NCI-H446 treated with DMSO at 0.1 percent for 48 hours (cell line): ENCODE measurements at places on chromosomes 6 and 20.

- peak; percentile 91 for DNase-seq
These were observed at the start of gene DHX16 for GRCh38 chr6:30672445-30673253. Gene DHX16, minus strand, starts transcription at chr6:30673006. Its CDS starts 165 bp downstream, at chr6:30672841.

DNA sequence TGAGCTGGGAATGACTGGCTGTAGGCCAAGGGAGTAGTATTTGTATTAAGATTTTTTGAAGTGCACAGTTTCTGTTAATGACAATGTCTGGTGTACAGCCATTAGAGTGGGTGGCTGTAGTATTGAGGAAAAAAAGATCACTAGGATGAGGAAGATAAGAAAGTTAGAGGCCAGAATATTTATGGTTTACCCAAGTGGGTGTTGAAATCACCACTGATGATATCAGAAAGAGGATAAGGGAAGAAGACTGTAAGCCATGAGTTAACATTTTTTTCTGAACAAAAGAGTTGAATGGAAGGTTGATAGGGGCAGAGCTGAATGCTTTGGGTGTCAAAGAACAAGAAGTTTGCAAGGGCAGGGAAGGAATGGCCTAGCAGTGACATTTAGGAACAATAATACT lies 104.7 kb downstream of the PRDM13 start:
- DNase-seq, result no peak

DNA sequence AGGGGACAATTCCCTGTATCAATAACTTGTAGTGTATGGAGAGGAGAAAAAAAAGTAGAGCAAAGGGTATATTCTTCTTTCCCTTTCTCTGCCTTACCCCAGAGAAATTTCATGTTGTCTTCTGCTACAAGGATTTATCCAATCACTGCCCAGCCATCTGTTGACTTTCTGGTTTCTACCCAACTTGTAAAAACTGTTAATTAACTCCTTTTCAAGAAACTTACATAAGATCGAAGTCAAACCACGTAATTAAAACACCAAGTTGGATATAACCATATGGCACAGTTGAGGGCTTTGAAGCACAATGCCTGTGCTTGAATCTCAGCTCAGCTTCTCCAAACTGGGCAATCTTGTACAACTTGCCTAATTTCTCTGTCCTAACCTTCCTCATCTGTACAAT lies 99.5 kb downstream of the MAN1A1 start:
- peak; percentile 64 for DNase-seq

- no peak for DNase-seq
These were observed 123.9 kb downstream of the MAFB start for GRCh38 chr20:40565001-40565681.

- no peak for DNase-seq
These were observed 516 bp downstream of the TMEM151B start for GRCh38 chr6:44270526-44271405.

DNA sequence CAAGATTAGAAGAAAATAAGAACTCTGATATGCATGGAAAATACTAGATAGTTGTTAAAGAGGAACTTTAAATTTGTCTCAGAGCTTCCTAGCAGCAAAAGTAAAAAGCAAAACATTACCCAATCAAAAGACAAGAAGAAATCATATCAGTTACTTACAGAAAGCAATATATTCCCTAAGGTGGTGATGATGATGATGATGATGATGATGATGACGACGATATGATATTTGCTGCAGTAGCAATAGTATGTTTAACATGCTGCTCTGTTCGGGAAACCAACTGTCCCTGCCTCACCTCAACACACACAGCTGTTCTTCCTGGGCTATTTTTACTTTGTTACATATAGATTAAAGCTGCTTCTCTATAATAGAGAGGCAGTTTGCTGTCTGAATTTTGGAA lies 12.0 kb upstream of the TBX18 start:
- DNase-seq, result no peak

DNA sequence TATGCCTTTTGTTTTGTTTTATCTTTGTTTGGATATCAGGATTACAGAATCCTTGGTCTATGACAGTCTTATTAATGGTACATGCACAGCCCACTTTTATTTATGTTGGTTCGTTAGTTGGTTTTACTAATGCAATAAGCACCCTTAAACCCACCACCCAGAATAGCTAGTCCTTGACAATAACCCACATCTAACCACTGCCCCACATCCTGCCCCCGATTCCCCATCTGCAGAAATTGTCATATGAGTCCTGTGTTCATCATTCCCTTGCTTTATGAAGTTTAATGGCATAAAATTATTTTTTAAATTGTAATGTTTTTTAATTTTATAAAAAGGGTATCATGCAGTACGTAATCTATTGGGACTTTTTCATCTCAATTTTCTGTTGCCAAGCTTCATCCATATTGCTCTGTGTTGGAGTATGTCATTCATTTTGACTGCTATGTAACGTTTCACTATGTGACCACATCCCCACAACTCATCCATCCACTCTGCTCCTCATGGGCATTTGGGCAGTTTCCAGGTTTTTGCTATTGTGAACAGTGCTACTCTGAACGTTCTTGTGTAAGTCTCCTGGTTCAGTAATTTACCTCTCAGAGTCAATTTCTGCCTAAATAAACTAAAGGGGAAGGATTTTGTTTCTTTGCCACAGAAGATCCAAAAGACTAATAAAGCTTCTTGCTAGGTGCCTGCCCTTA lies 150.4 kb downstream of the MRPL14 start:
- DNase-seq, result no peak

- no peak for DNase-seq
These were observed 385.0 kb downstream of the CD83 start for GRCh38 chr6:14502551-14502950.

DNA sequence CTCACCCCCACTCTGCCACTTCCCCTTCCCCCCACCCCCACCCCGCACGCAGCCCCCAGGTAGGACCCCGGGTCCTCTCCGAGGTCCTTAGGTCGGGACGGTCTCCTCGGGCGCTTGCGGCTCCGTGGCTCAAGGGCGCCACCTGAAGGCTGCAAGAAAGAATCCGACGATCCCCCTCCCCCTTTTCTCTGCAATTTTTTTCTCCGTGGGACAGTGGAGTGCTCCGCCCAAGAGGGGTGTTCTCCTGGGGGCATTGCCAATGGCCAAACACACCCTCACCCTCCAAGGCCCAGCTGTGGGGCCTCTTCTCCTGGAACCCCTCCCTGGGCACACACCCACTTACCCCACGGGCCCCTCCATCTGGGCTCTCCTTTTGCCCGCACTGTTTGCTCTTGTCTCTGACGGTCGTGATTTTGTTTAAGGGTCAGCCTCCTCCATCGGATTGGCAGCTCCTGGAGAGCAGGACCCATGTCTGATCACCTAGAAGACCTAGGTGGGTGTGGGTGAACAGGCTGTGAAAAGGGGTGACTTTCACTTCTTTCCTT lies 1.1 kb upstream of the TMEM74B start:
- DNase-seq, result peak; percentile 1

DNA sequence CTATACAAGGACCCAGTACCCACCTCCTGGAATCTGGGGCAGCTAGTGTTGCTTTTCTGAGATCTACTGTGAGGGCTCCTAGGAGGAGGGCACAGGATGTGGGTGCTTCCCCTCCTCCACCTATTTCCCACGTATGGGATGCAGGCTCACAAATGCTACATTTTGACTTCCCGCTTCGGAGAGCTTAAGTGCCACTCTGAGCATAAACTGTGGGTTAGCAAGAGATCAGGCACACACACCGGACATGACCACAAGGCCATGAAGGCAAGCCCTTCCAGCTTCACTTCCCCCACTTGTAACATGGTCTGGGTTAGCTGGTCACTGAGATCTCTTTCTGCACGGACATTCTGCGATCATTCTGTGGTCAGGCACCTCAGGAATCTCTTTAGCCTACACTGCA lies 15.7 kb upstream of the TGM3 start:
- DNase-seq, result no peak

- no peak for DNase-seq
These were observed 523.4 kb upstream of the CDH4 start for GRCh38 chr20:60728705-60729104.

GRCh38 chr20:12113468-12114371 lies 196.0 kb downstream of the BTBD3 start:
- peak; percentile 79 for DNase-seq

GRCh38 chr6:144335311-144335861 lies 50.3 kb downstream of the UTRN start:
- DNase-seq, result no peak

DNA sequence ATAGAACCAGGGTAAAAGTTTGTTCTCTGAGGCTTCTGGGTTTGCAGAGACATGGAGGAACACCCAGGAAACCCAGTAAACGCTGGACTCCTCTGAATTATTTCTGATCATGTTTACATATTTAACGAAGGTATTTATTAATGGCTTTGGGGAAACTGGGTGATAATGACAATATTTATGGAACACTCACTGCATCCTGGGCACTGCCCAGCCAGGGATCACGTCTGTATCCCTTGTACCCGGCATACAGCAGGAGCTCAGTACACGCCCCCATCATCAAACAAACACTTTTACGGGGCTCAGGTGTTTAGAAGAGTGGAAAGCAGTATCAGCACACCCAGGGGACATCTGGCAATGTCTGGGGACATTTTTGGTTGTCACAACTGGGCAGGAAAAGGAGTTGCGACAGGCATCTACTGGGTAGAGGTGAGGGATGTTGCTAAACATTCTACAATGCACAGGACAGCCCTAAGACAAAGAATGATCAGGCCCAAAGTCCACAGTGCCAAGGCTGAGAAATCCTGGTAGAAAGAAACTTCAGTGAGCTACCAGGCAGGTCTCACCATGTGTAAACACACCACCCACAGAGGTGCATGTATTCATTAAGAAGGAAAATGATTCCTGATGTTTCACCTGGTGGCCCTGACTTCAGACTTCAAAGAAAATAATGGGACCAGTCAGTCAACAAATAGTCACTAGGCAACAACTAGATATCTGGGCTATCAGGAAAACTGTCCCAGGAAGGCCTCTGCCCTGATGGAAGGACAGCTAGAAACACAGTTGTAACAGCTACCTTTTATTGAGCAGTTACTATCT lies 35.3 kb downstream of the ZMYND8 start:
- no peak for DNase-seq

DNA sequence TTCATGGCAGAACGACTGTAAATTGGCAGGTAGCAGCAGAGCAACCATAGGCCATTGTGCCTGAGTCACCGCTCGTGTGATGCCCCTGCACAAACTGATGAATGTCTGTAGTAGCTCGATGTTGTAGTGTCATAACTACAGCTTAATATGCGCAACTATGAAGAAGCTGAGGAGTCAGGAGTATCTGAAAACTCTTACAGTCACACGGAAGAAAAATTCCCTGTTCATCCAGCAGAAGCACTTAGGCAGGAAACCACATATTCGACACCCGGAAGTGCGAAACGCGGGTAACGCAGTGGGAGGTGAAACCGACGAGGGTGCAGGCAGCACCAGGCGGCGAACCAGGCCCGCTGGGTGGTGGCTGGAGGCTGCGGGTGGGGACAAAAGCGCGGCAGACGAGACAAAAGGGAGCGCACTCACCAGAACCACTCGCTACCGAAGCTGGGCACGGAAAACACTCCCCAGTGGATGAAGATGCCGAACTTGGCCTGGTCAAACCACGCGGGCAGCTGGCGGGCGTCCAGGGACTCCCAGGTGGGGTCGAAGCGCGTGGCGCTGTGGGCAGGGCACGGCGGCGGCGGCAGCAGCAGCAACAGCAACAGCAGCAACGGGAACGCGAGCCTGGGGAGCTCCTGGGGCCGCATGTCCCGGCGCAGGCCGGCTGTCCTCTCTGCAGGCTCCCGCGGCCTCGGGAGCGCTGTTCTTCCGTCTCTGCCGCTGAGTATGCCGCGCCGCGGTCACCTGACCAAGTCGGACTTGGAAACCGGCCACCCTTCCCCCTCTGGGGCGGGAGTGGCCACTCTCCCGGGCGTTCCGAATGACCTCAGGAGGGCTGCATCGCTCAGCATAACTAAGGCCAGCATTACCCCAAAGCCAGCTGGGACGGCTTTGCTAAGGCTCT lies at the start of gene FUCA2:
FUCA2 (minus strand) TSS at position 730 of the 901 bp plus-strand sequence; CDS start at position 644, 86 bp downstream.
- DNase-seq, result peak; percentile 34

- no peak for DNase-seq
These were observed 6.5 kb downstream of the PRPH2 start for GRCh38 chr6:42715871-42716270.
